ENCODE measurements at places on chromosomes 11 and 22.
A peak's percentile ranks its signal among the peaks of the same experiment; 100 is the strongest.

DNA sequence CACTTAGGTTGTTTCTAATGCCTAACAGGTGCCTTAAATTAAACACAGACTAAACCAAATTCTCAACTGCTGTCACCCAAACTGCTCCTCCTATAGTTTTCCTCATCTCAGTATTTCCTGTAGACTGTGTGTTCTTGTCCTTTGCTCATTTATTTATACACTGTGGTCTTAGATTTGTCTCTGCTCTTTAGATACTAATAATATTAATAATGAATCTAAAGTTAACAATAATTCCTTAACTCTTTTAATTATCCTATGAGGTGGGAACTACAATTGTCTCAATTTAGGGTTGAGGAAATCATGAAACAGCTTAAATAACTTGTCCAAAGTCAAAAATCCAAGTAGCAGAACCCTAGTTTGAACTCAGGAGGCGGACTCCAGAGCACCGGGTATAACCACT is 43.9 kb upstream of the YPEL1 start:
- DNase-seq: no peak

GRCh38 chr11:35267504-35267903 is 128.5 kb downstream of the CD44 start:
- peak; percentile 92 for DNase-seq

DNA sequence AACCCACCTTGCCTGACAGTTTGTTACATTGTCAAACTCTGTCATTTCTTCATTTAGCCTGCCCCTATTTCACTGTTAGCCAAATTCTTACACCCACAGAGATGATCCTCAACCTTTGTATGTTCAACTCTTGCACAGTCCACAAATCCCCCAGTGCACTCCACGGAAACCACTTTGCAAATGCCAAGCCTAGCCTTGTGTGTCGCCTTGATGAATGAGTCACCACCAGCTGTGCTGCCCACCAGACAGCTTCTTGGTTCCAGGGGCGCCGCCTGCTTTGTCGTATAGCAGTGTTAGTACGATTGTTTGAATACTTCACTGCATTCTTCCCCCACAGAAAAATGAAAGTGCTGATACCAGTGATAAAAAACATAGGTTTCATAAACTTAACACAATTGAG is 686.3 kb downstream of the NTM start:
- peak; percentile 88 for DNase-seq

- peak; percentile 62 for DNase-seq
Measured at GRCh38 chr11:86511086-86511551, 136.4 kb downstream of the CCDC81 start.

GRCh38 chr11:15594607-15595006 is 479.9 kb downstream of the INSC start:
- DNase-seq: no peak

- DNase-seq: no peak
Measured at GRCh38 chr22:41193829-41194228, 11.3 kb upstream of the L3MBTL2 start.

DNA sequence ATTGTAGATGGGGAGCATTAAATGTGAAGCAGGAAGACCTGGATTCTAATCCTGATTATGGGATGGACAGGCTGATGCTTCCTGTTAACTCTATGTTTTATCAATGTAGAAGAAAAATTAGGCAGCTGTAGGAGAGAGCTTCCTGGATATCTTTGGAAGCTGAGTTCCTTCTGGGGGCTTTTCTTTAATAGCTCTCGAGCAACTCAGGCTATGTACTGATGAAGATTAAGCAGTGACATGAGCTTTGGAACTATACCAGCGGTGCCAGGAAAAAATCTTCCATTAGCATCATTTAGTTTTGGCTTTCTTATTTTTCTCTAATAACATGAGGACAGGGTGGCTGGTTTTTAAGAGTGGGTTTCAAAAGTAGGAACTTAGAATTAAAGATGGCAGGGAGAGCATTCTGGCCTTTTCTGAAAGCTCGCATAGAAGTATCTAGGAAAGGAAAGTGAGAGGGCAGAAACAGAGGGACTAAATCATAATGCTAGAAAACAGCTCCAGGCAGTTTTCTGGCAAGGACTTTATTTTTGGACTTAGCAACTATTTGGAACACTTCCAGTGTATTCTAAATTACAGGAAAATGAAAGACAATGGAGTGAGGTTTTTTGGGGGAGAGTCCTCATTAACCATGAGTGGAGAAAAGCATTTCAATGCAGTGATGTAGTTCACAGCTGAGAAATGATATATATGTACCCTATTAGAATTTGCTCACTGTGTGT is 69.2 kb upstream of the RRM1 start:
- peak; percentile 54 for DNase-seq

GRCh38 chr11:71500601-71501021 is 26.5 kb upstream of the KRTAP5-7 start:
- DNase-seq: no peak

- DNase-seq: no peak
Measured at GRCh38 chr22:25360891-25361645, 141.6 kb downstream of the CRYBB2 start.

DNA sequence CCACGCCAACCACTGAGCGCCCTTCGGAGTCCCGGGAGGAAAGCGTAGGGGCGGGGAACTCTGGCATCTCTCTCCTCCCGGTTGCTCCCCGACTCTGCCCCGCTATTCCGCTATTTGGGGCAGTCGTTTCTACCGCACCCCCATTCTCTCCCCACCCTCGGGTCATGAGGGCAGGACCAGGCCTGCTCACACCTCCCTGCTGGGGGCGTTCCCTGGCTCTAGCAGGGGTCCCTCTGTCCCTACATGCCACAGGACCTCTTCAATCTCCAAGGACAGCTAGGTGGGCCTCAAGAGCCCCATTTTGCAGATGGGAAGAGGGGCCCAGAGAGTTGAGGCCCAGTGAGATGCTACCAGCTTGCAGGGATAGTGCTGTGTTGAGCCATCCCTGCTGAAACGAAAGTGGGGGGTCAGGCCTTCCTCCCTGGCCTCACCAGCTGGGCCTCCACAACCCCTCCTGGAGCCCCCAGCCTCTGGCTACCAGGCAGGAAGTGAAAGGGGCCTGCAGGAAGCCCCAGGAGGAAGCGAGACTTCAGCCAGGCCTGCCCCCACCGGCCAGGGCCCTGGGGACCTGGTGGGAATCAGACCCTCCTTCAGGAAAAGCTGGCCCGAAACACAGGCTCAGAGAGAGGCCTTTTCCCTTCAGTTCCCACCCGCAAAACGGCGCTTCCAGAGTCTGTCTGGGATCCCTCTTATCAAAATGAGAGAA is 5.5 kb upstream of the SHISA8 start:
- DNase-seq: no peak

DNA sequence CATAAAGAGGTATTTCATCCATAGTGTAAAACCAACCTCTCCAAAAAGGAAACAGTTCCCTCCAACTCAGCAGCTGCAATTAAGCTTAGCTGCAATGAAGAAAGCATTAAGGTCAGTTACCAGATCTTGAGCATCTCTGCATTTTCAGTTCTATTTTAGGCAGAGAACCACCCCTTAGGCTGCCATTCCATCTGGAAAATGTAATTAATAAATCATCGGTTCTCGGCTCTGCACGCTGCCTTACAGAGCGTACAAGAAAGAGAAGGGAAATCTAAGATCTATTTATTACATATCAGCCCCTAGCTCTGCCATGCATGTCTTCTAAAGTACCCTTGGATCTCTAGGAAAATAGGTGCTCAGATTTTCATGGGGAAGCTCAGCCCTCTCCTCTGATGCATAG is 71.5 kb downstream of the RCN1 start:
- no peak for DNase-seq

DNA sequence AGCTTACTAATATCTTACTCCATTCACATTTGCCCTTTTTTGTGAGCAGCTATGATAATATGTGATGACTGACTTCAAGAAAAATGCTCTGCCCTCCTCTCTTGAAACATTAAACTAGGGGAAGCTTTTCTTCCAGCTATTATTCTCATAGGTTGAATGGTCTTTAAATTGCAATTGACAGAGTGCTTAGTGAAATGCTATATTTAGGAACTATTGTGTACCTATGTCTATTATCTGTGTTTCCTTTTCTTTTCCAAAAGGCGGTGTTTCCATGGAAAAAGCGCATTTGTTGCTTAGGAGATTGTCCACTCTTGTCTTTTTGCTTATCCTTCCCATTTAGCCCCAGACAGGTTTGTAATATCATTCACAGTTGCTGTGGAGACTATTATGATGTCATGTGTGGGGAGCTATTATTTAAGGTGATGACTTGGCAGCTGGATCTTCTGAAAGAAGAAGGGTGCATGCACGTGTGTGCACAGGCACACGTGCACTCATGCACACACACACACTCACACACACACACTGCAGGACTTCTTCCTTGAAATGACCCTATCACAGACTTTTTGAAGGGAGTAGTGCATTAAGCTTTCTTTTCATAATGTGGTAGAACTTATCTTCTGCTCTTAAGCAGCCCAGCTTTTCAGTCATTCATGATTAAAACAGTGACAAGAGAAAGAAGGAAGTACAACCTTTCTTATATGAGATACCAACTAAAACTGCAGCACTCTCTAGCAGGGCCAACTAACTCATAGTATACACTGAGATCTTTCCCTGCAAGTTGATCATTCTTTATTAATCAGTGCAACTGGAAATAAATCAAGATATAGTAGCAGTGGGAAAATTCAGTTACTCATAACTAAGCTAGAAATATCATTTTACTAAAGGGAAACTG is 340.8 kb upstream of the MTNR1B start:
- peak; percentile 56 for DNase-seq
